ENCODE measurements at places on chromosomes 6 and 20.

DNA sequence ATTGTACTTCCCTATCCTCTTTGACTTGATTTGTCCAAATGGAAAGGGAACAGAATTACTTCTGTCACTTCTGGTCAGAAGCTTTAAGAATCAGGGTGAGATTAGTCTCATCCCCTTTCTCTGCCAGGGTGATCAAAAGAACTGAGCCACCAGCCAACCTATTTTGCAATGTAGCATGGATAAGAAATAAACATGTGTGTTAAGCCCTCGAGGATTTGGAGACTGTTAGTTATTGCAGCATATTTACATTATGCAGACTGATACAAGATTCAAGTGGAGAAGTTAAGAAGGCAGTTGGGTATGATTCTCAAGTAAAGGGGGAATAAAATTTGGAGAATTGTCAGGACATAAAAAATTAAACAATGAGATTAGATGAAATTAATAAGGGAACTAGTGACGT lies 106.0 kb downstream of the FRK start:
- DNase-seq = no peak

GRCh38 chr20:46772901-46773300 lies 63.5 kb downstream of the SLC2A10 start:
- DNase-seq = no peak

- DNase-seq = no peak
Observed at GRCh38 chr20:36141310-36141709, 13.2 kb upstream of the EPB41L1 start.

DNA sequence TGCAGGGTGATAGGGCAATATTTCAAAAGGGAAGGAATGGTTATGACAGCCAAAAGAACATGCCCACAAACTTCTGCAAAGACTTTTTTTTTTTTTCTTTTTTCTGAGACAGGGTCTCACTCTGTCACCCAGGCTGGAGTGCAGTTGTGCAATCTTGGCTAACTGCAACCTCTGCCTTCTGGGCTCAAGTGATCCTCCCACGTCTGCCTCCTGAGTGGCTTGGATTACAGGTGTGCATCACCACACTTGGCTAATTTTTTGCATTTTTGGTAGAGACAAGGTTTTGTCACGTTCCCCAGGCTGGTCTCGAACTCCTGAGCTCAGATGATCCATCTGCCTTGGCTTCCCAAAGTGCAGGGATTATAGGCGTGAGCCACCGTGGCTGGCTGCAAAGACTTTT lies 117.6 kb upstream of the ADGRF1 start:
- DNase-seq = no peak

DNA sequence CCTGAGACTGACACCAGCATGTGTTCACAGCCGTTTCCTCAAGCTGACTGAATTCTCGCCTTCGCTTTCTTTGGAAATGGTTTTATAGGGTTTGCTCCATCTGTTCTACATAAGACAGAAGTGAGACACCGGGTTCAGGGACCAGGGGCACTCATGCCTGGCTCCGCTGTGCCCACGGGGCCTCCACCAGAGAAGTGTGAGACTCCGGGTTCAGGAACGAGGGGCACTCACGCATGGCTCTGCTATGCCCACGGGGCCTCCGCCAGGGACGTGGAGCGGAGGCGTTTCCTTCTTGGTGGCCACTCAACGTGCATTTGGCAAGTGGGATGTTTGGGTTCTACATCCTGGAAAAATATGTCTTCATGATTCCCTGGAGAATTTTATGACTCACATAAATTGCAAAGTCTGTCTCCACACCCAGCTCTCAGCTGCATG lies 106.6 kb downstream of the RNASET2 start:
- DNase-seq = no peak

GRCh38 chr6:89475634-89476033 lies 42.7 kb downstream of the ANKRD6 start:
- DNase-seq = no peak

DNA sequence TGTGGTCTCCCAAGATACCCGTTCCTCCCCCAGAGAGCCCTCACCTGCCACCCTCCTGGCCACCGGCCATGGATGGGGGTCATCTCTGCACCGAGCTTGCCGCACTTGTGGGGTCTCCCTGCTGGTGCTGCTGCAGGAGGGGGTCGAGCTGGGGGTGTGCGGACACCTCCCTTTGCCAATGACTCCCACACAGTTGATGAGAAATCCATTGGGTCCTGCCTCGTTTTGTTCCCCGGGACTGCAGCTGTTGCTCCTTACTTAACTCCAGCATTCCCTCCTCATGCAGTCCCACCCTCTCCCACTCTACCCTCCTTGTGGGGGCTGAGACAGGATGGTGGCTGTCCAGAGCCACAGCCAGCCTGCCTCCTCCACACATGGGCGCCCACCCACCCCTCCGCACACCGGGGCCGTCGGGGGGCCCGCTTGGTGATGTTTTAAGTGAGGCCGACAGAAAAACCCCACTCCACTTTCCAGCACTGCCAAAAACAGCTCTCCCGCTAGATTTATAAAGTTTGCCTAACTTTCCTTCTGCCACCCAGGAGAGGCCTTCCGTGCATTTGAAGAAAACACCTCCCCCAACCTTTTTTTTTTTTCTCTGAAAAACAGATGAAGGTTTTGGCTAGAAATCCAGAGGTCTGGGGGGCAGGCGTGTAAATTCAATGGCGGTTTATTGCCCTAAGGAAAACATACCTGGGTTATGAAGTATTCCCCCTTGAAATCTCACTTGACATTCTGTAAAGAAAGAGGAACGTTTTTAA lies 53.5 kb upstream of the APCDD1L start:
- DNase-seq = no peak

DNA sequence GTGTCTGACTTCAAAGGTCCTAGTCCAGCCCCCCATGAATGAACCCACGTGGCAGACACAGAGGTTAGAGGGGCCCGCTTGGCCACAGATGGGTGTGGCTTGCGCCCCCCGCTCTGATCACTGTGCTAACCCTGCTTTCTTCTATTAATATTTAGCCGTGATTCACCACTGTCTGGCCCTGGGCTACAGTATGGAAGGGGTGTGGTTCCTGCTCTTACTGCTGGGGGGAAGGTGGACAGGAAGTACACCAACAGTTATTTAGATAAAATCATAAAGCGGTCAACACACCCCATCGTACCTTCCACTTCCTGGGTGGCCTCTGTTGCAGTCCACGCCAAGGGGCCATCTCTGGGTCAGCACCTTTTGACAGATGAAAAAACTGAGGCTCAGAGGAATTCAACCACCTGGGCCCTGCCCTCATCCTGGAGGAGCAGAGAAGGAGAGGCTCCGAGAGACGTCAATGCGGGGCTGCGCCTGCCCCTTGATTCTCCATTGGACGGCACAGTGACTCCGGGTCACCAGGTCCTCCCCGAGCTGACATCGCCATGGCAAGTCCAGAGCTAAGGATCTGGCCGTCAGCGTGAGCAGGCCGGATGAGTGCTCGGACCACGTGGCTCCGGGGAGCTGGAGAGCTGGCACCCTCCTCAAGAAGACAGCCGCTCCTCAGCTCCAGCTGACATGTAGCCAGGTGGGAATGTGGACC lies 206.3 kb downstream of the PREX1 start:
- DNase-seq = no peak

DNA sequence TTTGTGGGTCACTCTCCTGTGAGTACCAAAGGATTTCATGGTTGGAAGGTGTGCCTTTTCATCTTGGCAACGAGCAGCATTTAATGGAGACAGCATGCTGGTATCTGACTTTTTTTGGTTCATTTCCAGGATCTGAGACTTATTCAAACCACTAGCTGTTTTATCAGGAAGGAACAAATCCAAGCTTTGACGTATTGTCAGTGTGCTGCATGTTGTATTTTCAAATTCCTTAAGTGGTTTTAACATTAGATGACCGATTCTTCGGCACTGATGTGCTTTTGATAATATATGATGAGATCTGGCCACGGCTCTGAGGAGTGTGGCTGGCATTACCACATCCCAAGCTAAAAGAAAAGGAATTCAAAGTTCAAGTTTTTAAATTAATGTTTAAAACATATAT lies 6.4 kb downstream of the RMND1 start:
- no peak for DNase-seq

- no peak for DNase-seq
Observed at GRCh38 chr6:150753371-150754064, 112.0 kb upstream of the MTHFD1L start.

GRCh38 chr6:2526766-2527165 lies 224.0 kb downstream of the MYLK4 start:
- no peak for DNase-seq

DNA sequence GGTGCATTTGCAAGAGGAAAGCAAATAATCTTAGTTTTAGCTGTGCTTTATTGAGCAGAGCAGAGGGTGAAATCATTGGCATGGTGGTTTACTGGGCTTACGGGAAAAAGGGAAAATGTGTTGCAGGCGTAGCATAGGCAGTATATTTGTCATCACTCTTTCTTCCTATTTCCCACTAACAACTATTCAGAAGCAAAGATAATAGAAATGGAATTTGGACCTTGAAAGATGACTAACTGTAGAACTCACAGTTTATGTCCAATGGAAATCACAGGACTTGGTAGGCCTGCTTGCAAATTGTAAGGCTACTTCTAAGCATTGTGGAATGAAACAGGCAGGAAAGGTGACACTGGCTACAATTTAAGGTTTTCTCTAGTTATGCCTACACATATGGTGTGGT lies 611.9 kb upstream of the MAN1A1 start:
- peak; percentile 8 for DNase-seq

GRCh38 chr20:43944653-43945235 lies 30.1 kb downstream of the TOX2 start:
- DNase-seq = no peak

DNA sequence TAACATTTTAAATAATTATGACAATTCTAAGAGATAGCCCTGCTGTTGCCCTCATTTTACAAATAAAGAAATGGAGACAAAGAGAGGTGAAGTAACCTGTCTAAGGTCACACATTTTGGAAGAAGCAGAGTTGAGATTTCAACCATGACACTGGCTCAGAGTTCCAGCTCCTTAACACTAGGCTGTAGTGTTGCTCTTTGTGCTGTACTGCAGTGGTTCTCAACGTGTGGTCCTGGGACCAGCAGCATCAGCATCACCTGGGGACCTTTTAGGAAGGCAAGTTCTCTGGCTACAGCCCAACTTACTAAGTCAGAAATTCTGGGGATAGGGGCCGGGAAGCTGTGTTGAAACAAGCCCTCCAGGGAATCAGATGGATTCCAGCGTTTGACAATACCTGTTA lies 62.4 kb upstream of the FERMT1 start:
- DNase-seq = no peak
